ENCODE measurements at places on chromosomes 5 and 9. TPM values are rescaled to one million over a fixed set of nuclear protein-coding genes. Genes with fewer than 3 reads are reported as not detected.

Gene SLC36A3
- total RNA-seq: not detected

Gene ARHGEF28
- total RNA-seq: 14.4 TPM

Gene CFAP77
- not detected for total RNA-seq

Gene PSD2
- 0.08 TPM for total RNA-seq

Gene SPINK13
- not detected for total RNA-seq

Gene LEAP2
- 168 TPM for total RNA-seq

GRCh38 chr5:173780235-173781234, 107.6 kb upstream of the CPEB4 start:
- no peak for DNase-seq

DNA sequence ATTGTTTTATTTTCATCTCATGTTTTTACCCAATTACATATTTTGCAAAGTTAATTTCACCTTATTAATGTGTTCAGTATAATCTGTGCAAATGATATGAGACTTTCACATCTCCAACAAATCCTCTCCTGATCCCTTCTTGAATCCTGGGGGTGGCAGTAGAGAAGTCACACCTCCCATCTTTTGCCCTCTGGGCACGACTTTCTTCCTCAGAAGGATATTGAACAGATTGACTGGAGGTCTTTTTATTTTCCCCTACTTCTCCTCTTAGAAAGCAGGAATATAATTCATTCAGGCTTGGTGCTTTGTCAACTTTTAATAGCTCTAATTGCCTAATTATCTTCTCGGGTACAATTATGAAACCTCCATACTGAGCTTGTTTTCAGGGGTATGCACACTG, 1037.1 kb upstream of the NUDT12 start:
- no peak for DNase-seq

GRCh38 chr5:36654564-36654963, 48.2 kb downstream of the SLC1A3 start:
- DNase-seq: no peak

GRCh38 chr5:23234197-23234596, 273.2 kb upstream of the PRDM9 start:
- DNase-seq: no peak

DNA sequence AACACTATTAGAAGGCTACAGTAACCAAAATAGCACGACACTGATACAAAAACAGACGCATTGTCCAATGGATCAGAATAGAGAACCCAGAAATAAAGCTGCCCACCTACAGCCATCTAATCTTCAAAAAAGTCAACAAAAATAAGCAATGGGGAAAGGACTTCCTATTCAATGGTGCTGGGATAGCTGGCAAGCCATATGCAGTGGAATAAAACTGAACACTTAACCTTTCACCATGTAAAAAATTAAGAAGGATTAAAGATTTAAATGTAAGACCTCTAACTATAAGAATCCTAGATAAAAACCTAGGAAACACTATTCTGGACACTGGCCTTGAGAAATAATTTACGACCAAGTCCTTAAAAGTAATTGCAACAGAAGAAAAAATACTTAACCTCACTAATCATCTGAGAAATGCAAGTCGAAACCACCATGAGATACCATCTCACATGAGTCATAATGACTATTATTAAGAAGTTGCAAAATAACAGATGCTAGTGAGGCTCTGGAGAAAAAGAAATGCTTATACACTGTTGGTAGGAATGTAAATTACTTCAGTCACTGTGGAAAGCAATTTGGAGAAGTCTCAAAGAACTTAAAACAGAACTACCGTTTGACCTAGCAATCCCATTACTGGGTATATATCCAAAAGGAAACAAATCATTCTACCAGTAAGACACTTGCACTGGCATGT, 203.3 kb upstream of the CDH9 start:
- DNase-seq: no peak

DNA sequence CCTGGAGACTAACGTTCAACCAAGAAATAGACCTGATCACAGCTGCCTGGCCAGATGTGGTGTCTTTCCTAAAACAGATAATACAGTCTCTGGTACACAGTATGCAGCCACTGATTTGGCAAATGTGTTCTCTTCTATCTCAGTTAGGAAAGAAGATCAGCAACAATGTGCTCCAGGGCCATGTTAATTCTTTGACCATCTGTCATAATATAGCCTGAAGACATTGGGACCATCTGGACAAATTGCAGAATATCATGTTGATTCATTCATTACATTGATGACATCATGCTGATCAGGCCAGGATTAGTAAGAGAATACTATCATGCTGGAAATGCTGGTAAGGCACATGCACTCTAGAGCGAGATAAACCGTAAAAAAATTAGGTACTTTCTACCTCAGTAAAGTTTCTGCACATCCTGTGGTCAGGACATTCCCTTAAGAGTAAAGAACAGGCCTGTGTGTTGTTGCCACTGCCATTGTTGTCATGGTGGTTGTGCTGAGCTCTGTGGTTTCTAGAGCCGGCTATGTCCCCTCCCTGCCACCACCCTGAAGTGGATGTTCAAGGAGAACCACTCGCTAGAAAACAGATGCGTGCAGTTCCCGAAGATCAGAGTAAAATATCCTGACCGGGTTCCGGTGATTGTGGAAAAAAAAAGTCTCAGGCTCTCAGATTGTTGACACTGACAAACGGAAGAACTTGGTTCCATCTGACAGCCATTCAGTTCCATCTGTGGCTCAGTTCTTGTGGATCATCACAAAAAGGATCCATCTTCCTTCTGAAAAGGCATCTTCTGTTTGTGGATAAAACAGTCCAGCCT, 6.4 kb upstream of the JMY start:
- DNase-seq: no peak

GRCh38 chr9:128244837-128245231, 31.0 kb downstream of the GOLGA2 start:
- no peak for DNase-seq

DNA sequence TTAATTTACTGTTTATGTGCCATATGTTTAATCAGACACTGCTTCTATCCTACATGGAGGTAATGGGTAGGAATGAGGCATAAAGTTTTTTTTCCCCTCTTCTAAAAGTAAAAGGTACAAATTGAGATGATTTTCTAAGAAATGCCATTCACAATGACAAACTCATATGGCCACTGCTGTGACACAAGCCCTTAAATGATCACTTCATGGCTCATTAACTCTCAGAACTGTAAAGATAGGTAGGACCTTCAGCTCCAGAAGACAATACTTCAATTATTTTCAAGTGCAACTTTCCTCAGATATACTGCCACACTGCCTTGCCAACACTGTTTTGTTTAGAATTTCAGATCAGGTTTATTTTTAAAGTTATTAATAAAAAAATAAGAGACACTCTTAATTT, 362.9 kb upstream of the ZNF608 start:
- no peak for DNase-seq

- no peak for DNase-seq
Measured at GRCh38 chr5:116419258-116419657, 155.4 kb downstream of the SEMA6A start.

DNA sequence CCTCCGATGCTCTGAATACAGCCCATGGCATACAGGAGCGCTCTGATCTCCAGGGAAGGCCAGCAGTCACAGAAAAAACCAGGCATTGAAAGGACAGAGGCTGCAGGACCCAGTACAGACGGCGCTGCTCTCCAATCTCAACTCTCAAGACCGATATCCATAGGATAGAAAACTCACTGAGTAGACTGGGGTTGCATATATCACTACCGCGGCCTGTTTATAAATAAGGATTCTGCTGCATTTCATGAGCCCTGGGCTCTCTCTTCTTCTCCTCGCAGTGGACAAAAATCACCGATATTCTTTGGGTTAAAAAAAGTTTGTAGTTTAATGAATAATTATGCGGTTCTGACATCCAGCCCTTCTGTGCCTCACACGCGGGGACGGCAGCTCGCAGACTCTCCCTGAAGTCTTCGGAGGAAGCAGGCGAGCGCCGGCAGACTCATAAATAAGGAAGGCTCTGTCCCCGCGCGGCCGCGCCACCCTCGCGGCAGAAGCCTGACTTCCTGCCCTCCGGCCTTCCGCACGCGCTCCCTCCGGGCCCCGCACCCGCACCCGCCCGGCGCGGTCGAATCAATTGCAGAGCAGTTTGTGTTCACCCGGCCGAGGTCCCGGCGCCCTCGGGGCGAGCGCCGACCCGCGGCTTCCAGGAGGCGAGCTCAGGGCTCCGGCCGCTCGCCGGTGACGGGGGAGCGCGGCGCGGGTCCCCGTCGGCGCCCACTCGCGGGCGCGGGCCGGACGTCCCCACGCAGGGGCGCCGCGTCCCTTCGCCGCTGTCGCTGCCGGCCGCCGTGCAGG, at the start of gene FAM78A:
Gene FAM78A, minus strand, starts transcription at position 417 of the 795 bp plus-strand sequence. Its CDS starts 331 bp downstream, at position 86.
- DNase-seq: no peak

GRCh38 chr9:690517-691111, 150.9 kb upstream of the DMRT1 start:
- DNase-seq: no peak

GRCh38 chr5:126624534-126624933, 23.8 kb downstream of the PHAX start:
- DNase-seq: no peak
